Right renal cortex interstitium (tissue), 3 donors: ENCODE measurements at places on chromosomes 12 and 14. TPM values are rescaled to one million over a fixed set of nuclear protein-coding genes. Genes with fewer than 3 reads are reported as not detected.

DPPA3 gene
- polyA plus RNA-seq = not detected

MYH7 gene
- polyA plus RNA-seq = 2.1 TPM

GRCh38 chr12:6966351-6966750 is 4.1 kb downstream of the PHB2 start:
- DNase-seq = no peak

DNA sequence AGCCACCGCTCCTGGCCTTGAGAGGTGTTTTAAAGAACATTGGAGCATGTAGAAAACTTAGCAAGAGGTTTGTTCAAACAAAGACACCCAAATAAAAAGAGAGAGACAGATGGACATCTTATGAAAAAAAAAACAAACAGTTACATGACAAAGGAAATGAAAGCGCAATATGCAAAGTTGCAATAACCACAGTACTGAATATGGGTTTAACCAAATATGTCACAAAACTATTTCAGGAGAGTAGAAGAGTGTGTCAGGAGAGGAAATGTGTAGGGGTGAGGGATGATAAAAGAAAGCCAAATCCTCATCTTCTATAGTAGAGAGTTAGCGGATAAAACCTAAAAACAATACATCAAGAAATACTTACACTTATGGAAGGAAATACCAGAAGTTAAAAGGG is 98.4 kb downstream of the GTF2A1 start:
- no peak for DNase-seq

GRCh38 chr12:5809586-5809985 is 135.5 kb downstream of the ANO2 start:
- no peak for DNase-seq

GRCh38 chr12:102023343-102023930 is 38.4 kb downstream of the WASHC3 start:
- no peak for DNase-seq

DNA sequence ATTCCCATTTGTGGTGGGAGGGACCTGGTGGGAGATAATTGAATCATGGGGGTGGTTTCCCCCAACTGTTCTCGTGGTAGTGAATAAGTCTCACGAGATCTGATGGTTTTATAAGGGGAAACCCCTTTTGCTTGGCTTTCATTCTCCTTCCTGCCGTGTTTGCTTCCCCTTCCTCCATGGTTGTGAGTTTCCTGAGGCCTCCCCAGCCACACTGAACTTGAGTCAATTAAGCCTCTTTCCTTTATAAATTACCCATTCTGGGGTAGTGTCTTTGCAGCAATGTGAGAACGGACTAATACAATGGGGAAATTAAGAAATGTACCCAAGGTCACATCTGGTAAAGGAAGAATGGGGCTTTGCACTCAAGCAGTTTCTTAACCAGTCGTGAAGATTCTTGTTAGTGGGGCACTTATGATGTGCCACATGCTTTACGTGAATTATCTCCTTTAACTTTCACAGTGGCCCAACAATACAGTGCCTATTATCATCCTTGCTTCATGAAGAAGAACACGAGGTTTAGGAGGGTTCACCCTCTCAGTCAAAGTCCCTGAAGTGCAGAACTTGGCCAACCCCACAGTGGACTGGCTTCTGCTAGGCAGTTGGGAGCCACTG is 234.3 kb downstream of the EFCAB11 start:
- no peak for DNase-seq

- no peak for DNase-seq
Measured at GRCh38 chr14:93239869-93240677, 33.0 kb downstream of the UBR7 start.

GRCh38 chr12:50039151-50039835 is 14.0 kb upstream of the RACGAP1 start:
- no peak for DNase-seq
